Psoas muscle (tissue), 8 donors: ENCODE measurements at places on chromosomes 2 and 18.

DNA sequence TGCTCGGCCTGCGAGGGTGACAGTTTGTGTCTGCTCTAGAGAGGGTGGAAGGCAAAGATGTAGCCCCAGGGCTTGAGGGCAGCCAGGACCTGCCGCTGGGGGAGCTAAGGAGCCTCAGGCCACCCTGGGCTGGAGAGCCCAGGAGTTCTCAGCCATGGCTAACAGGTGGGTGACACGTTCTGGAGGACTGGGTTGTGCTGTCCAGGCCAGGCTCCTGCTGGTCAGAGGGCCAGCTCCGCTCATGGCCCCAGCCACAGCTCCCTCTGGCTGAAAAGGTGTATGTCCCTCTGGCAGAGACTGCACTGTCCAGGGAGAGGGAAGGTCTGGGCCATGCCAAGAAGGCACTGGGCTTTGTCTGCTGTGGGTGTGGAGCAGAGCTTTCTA lies 19.2 kb downstream of the TMEM185B start:
- DNase-seq, result no peak
- H3K27me3 ChIP-seq, result no peaks in the 10 kb centered on the region
- H3K4me1 ChIP-seq, result peaks cover 5% of the 10 kb centered on the region
- no peak overlapping the region for H3K27ac ChIP-seq
- no peaks in the 10 kb centered on the region for H3K36me3 ChIP-seq

GRCh38 chr18:75810961-75811551 lies 383.6 kb upstream of the SMIM21 start:
- H3K4me1 ChIP-seq, result no peaks in the 10 kb centered on the region
- H3K4me3 ChIP-seq, result no peak overlapping the region
- H3K36me3 ChIP-seq, result no peaks in the 10 kb centered on the region
- DNase-seq, result no peak

DNA sequence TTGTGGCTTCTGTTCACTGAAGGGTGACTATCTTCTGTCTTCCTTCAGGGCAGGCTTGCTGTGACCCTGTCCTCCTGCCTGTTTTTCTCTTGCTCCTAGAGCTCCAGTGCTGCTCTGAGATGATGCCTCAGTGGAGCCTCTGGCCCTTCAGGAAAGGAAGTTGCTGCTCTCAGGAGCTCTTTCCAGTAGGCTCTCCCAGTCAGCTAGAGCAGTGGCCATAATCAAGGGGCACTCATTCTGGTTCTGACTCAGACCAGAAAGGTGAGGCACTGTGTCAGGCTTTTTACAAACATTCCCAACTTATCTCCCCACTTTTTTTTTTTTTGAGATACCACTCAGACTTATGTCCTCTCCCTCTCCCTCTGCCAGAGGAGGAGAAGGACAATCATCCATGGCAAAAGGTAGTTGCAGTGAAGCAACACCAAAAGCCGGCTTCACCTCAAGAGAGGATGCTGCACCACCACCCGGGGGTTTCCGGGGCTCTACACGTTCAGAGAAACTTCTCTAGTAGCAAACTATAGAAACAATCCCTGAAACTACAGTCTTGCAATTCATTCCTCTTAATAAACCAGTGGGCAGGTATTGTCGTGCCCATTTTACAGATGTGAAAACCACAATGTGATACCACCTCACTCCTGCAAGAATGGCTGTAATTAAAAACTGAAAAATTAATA lies 115.4 kb downstream of the ACTR3 start:
- no peaks in the 10 kb centered on the region for H3K4me1 ChIP-seq
- no peak overlapping the region for H3K4me3 ChIP-seq
- peaks cover 5% of the 10 kb centered on the region for H3K27me3 ChIP-seq
- DNase-seq, result no peak
- H3K27ac ChIP-seq, result no peak overlapping the region

DNA sequence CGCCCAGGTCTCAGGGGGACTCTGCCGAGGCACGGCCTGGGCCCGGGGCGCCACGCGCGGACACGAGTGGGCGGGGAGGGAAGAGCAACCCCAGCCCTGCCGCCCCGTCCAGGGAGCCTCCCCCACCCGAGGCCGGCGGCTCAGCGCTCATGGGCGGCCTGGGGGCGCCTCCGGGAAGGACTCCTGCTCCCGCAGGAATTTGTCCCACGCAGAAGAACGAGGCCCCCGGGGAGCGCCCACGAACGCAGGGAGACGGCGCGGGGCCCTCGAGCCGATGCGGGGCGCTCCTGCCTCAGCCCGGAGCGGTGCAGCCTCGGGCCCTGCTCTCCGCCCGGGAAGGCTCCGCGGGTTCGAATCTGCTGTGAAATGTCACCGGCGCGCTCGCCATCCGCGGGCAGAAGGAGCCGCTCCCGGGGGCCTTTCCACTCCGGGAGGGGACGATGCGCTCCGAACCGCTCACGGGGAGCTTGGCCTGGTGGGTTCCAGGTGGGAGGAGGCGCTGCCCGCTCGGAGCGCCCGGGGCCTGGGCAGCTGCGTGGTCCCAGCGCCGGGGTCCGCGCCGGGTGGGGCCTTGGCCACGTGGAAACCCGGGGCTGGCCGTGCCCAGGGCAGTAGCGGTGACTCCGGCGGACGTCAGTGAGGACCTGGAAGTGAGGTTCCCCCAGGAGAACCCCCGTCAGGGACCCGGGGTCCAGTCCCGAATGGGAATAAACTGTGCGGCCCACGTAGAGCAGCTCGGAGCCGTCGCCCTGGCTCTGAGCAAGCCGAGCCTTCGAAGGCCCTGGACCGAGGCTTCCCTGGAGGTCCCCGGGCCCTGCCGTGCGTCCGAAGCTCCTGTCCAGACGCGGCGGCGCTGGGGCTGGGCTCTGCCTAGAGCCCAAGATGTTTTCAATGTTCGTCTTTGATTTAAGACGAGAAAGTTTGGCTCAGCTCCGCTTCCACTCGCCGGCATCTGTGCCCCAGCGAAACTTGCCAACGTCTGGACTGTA lies 41.4 kb upstream of the CTDP1 start:
- H3K4me1 ChIP-seq, result no peaks in the 10 kb centered on the region
- no peaks in the 10 kb centered on the region for H3K36me3 ChIP-seq
- DNase-seq, result no peak
- no peak overlapping the region for H3K27ac ChIP-seq
- H3K4me3 ChIP-seq, result no peak overlapping the region
- no peaks in the 10 kb centered on the region for H3K27me3 ChIP-seq

GRCh38 chr2:36485521-36485920 lies 112.4 kb downstream of the FEZ2 start:
- peaks cover 75% of the 10 kb centered on the region for H3K4me1 ChIP-seq
- no peak overlapping the region for H3K4me3 ChIP-seq
- H3K36me3 ChIP-seq, result no peaks in the 10 kb centered on the region
- no peaks in the 10 kb centered on the region for H3K27me3 ChIP-seq
- DNase-seq, result no peak

- no peaks in the 10 kb centered on the region for H3K27me3 ChIP-seq
- DNase-seq, result no peak
- no peak overlapping the region for H3K4me3 ChIP-seq
Measured at GRCh38 chr2:100365434-100365833, 43.1 kb upstream of the LONRF2 start.
